Dermis microvascular lymphatic vessel endothelial cell (primary cell): ENCODE measurements at places on chromosomes 4 and X. TPM values are rescaled to one million over a fixed set of nuclear protein-coding genes. Genes with fewer than 3 reads are reported as not detected.

DNA sequence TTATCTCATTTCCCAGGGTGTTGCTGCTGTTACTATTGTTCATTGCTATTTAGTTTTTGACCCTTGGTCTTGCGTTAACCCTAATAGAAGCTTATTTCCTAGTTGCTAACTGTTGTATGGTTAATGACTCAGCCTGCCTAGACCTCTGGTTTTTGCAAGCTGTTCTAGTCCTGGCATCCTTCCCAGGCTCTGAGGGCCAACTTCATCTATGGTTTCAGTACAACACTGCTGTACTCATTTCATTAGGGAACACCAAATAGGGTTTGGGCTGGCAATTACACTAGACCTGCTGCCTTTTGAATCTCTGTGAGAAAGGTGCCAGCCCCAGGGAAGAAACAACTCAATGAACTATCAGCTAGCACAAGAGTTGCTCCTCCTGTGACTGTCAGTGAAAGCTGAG is 59.6 kb downstream of the DCX start:
- no peak for DNase-seq

DNA sequence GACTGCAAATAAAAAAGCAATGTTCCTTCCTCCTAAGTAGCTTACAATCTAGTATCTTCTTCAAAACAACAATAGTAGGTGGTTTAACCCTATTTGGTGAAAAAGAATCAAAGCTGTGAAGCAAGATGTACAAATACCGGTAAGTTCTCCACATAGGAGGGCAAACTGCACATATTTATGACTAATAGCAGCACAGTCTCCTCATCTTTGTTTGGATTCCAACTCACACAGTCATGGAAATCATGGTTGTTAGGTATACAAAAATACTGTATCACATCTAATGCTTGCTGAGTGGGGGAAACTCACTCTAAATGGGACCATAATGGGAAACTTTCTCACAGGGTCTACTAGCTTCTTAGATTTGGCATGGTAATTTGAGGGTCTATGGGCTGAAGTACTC is 597.2 kb downstream of the INPP4B start:
- DNase-seq = peak; percentile 10

DNA sequence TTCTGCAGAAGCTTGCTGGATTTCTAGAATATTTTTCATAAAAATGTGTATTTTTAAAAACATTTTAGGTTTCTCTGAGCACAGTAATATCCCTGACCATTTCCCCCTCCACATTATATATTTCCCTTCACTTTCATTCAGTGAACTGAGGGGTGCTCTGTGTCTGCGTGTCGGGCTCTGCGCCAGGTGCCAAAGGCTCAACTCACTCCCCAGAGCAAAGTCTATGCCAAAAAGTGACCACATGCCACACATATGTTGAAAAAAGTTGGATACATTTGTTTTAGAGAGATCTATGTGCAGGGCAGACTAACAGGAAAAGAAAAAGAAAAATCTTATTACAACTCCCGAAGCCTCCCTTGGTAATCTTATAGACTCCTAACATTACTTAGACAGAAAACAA is 233.7 kb downstream of the MGST2 start:
- DNase-seq = no peak

- no peak for DNase-seq
These were observed 50.1 kb downstream of the C4orf51 start for GRCh38 chr4:145730026-145730425.

- DNase-seq = no peak
These were observed 294.3 kb upstream of the IGFBP7 start for GRCh38 chr4:57404483-57404882.

- peak; percentile 41 for DNase-seq
These were observed 777 bp upstream of the CASK start for GRCh38 chrX:41923978-41924683.

GRCh38 chrX:41293269-41293668 is 40.7 kb upstream of the DDX3X start:
- no peak for DNase-seq

- no peak for DNase-seq
These were observed 34.3 kb upstream of the PPP2R2C start for GRCh38 chr4:6506616-6507140.

- DNase-seq = no peak
These were observed 75.5 kb downstream of the NYX start for GRCh38 chrX:41522671-41523070.

DNA sequence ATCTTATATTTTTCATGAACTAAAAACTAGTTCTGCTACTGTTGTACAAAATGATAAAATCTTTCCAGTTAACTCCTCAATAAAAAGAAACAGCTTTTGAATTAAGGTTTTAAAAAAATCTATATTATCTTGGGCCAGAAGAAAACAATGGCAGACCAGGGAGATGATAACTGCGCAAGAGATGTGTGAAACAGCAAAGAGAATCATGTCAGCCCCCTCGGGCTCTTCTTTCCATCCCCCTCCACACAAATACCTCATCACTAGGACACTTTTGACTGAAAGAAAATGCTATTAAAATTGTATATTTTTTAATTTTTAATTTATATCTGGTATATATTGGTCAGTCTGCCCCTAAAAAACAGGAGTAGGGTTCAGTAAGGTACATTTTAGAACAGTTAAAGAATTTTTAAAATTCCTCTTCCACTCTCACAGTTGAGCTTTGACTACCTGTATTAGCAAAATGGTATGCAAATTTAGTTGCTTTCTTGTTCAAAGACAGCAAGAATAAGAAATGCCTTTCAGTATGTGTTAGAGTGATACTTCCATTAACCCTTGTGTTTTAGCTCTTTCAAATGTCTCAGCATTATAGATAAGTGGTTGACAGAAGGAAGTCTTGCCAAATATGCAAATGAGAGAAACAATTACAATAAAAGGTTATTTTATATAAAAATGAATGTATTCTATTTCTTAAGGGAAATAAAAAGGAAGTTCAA is 36.4 kb upstream of the LCORL start:
- no peak for DNase-seq

- no peak for DNase-seq
These were observed 21.9 kb downstream of the COQ2 start for GRCh38 chr4:83262682-83263081.

- DNase-seq = no peak
These were observed 696.5 kb downstream of the ADGRL3 start for GRCh38 chr4:61896634-61897033.

DNA sequence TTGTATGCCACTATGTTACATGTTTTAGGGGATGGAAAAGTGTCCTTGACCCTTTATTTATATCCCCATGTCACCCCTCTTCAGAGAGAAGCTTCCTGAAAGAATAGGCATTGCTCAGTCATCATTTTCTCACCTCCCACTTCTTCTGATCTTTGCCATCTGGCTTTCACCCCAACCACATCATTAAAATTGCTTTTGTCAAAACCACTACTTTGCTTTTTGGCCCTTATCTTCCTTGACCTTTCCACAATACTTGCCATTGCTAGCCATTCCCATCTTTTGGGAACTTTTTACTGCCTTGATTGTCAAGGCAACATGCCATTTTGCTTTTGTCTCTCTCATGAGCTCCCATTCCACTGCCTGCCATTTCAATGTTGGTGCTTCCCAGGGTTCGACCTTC is 14.9 kb upstream of the FAM9B start:
- no peak for DNase-seq

- no peak for DNase-seq
These were observed 7.8 kb upstream of the NUP54 start for GRCh38 chr4:76155979-76156378.

GRCh38 chrX:133046601-133047000 is 50.3 kb downstream of the USP26 start:
- no peak for DNase-seq

DNA sequence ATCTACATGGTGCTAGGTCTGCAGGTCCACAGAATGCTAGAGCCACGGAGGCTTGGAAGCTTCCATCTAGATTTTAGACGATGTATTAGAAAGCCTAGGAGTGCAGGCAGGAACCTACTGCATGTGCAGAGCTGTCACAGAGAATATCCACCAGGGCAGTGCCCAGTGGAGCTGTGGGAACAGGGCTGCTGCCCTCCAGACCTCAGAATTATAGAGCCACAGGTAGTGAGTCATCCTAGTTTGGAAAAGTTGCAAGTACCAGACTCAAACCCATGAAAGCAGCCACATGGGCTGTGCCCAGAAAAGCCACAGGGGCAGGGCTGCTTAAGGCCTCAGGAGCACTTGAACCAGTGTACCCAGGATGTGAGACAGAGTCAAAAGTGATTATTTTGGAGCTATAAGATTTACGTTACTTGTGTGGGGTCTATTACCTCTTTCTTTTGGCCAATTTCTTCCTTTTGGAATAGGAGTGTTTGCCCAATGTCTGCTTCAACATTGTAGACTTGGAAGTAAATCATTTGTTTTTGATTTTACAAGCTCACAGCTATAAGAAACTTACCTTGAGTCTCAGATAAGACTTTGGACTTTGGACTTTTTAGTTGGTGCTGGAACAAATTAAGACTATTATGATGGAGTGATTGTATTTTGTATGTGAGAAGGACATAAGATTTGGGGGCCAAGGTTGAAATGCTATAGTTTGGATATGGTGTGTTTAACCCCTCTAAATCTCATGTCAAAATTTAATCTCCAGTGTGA is 143.5 kb upstream of the CHRDL1 start:
- no peak for DNase-seq

- DNase-seq = peak; percentile 56
These were observed 95.2 kb downstream of the DCLK2 start for GRCh38 chr4:150173432-150173861.

DNA sequence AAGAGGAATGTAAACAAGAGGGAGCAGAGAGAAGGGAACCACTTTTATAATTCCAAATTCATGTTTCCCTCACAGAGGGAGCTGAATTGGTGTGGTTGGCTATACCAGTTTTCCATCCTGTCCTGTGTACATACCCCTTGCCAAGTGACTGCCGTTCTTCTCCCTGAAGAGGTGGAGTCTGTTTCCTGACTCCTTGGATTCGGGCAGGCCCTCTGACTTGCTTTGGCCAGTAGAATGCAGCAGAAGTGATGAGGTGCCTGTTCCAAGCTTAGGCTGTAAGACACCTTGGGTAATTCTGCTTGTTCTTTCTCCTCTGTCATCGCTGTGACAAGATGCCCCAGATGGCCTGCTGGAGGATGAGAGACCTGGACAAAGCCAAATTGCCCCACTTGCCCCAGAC is 124.7 kb downstream of the UCHL1 start:
- no peak for DNase-seq

GRCh38 chrX:39477762-39478120 is 620.0 kb downstream of the BCOR start:
- DNase-seq = peak; percentile 84

GRCh38 chrX:150719621-150720020 is 26.4 kb downstream of the MTMR1 start:
- DNase-seq = no peak

GRCh38 chr4:2825740-2826139 is 17.9 kb upstream of the ADD1 start:
- DNase-seq = no peak

The CT45A3 gene
- not detected in 2 replicates for total RNA-seq

The TASL gene
- not detected in 2 replicates for total RNA-seq

The EMCN gene
- 44.3 and 54.9 TPM in 2 replicates for total RNA-seq

The ATP11C gene
- total RNA-seq = 66.6 and 78.1 TPM in 2 replicates

The STPG2 gene
- total RNA-seq = 0.13 TPM in 1 of 2 replicates, not detected in the other

The MFAP3L gene
- 2.4 and 15.2 TPM in 2 replicates for total RNA-seq

The DDIT4L gene
- total RNA-seq = 2.0 and 4.1 TPM in 2 replicates

The ARMCX6 gene
- total RNA-seq = 30.2 and 36.9 TPM in 2 replicates

The BEX2 gene
- total RNA-seq = 0.77 and 1.1 TPM in 2 replicates

The MMRN1 gene
- 1,510 and 3,426 TPM in 2 replicates for total RNA-seq

The TMEM128 gene
- total RNA-seq = 15.0 and 16.4 TPM in 2 replicates

The PASD1 gene
- total RNA-seq = not detected in 2 replicates

The HPSE gene
- total RNA-seq = 9.2 and 19.7 TPM in 2 replicates
